ENCODE measurements at places on chromosomes 1 and 21.

GRCh38 chr1:165235155-165235776, 121.2 kb downstream of the LMX1A start:
- peak; percentile 93 for DNase-seq

GRCh38 chr1:24805534-24806301, 60.5 kb downstream of the CLIC4 start:
- DNase-seq: no peak

DNA sequence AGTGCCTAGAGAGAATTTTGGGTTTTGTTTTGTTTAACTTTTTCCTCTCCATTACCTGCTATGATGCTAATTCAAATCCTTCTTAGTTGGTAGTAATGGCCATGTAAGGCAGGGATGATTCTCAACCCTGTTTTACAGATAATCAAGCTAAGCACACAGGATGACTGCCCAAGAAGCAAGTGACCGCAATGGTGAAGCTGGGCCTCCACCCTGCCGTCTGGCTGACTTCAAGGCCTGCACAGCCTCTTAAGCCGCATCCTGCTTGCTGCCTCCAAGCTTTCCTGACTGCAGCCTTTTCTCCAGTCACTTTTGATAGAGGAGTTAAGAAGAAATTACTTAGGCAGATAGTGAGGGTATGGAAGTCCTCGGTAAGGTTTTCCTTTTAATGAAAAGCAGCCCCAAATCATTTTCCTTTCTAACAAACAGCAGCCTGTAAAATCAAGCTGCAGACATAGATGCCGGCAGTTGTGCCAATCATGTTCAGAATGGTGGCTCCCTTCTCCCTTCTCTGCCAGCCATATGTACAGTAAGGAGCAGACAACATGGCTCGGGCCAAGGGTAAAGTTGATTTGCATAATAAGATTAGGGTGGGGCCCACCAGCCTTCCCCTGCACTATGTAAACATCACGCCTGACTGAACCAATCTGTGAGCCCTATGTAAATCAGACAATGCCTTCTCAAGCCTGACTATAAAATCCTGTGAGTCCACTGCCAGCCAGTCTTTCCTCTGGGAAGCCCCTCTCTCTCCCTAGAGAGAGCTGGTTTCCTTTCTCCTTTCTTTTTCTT, 8.8 kb upstream of the CTBS start:
- DNase-seq: peak; percentile 85

DNA sequence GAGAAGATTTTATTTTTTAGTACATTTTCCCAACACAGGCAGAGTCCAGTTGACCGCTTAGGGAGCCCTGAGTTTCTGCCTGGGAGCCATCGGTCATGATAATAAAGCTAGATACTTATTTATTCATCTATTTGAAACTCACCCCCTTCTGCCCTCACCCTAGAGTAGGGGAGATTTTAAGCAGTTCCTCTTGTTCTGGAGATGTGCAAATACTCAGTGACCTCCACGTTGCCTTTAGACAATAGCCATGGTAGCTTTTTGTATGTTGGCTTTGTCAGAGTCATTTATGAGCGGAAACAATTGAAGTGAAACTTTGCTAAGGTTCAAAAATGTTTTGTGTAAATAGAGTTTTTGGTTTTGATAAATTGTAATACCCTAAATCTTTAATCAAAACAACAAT, 45.7 kb upstream of the PLPPR4 start:
- DNase-seq: no peak

DNA sequence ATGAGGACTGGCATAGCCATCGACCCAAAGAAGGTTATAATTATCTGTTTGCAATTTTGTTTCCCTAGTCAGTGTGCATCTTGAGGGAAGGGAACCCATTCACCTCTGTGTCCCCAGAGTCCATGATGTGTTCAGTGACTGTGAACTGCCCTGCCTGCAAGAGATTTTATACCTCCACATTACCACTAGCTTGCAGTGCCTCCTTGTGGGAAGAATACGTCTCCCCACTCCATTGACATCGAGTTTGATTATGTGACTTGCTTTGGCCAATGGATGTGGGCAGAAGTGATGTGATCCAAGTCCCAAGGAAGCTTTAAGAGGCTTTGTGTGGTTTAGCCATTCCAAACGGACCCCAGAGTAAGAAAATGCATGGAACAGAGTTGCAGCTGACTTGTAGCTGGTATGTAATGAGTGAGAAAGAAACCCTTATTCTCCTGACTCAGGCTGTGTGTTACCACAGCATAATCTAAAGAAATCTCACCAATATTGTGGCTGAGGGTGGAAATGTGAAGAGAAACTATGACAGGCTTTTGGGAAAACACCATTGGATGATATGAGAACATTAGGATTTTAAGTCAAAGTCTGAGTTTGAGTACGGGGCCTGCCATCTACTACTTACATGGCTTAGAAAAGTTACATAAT, 47.8 kb upstream of the NRDC start:
- DNase-seq: peak; percentile 61

DNA sequence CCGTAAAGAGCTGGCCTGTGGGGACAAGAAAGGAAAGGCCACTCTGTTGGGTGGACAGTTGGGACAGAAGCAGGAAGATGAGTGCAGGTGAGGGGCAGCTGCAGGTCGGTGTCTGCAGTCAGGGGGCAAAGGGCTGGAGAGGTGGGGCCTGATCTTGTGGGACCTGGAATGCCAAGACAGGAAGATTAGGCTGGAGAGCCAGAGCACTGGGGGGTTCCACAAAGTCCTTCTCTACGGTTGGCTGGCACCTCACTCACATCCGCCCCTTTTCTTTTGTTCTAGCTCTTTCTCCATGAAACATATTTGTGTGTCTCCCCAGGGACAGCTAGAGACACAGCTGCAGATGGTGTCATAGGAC, 404.1 kb downstream of the PTPRU start:
- no peak for DNase-seq

DNA sequence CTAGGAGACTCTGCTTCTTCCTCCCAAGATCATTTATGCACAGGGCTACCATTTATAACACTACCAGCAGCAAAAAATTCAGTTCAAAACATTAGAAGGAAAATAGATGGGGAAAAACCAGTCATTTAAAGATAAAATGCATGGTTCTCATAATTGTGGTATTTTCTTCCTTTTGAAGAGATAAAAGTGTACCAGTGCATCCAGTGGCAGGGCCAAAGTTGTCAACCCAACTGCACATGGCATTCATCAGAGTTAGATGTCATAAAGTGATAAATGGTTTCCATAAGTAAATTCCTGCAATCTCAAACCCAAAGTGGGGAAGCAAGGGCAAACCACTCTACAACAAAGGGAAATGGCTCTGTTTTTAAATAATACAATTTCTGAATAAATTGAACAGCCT, 119.1 kb upstream of the DMRTA2 start:
- no peak for DNase-seq

- DNase-seq: peak; percentile 67
Observed at GRCh38 chr1:115839029-115839678, 1.8 kb downstream of the NHLH2 start.

GRCh38 chr1:88472714-88473113, 211.4 kb upstream of the PKN2 start:
- DNase-seq: no peak

- no peak for DNase-seq
Observed at GRCh38 chr1:181514298-181515290, 31.3 kb downstream of the CACNA1E start.

DNA sequence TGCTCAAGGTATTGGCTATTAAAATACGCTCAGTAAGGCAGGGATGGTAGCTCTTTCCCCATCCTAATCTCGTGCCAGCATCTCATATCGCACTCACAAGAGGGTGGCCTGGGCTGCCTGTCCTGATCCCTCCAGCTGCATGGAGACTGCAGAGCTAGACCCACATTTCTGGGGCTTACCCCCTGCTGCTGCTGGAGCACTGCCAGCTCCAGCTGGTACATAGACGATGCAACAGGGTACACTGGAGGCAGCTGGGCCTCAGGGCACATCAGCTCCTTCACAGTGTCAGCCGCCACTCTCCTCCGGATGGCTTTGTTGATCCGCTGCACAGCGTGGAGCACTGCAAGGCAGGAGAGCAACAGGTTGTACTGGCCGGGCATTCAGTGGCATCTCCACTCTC, 16.0 kb downstream of the IQGAP3 start:
- no peak for DNase-seq

GRCh38 chr1:67339623-67340343, 32.1 kb downstream of the IL12RB2 start:
- no peak for DNase-seq

DNA sequence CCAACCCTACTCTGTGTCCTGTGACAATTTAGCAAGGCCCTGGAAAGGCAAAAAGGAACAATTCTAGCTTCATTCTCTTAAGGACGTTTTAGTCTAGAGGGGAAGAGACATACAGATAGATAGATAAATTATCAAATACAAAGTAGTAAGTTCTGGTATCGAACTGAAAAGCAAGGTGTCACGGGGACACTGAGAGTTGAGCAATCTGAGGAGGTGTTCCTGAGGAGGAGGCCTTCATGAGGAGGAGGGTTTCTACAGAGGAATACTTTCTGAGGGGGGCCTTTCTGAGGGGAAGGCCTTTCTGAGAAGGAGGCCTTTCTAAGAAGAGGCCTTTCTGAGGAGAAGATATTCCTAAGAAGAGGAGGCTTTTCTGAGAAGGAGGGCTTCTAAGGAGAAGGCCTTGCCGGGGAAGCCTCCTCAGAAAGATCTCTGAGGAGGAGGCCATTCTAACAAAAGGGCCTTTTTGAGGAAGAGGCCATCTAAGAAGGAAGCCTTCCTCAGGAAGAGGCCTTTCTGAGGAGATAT, 155.9 kb upstream of the COA6 start:
- no peak for DNase-seq

DNA sequence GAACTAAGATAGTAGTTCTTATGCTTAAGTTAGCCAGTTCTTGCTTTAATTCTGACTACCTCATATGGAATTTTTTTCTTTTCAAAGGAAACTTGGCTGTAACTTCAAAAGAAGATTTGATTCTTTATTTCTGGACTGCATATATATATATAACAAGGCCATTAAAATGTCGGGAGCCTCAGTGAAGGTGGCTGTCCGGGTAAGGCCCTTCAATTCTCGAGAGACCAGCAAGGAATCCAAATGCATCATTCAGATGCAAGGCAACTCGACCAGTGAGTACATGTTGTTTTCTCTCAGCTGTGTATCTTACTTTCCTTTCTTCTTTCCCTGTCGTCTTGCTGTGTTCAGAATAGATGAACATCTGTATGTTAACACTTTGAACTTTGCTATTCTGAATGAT, 21.8 kb downstream of the KIF1B start:
- DNase-seq: no peak

GRCh38 chr21:44294391-44295162, 5.3 kb upstream of the PFKL start:
- no peak for DNase-seq

DNA sequence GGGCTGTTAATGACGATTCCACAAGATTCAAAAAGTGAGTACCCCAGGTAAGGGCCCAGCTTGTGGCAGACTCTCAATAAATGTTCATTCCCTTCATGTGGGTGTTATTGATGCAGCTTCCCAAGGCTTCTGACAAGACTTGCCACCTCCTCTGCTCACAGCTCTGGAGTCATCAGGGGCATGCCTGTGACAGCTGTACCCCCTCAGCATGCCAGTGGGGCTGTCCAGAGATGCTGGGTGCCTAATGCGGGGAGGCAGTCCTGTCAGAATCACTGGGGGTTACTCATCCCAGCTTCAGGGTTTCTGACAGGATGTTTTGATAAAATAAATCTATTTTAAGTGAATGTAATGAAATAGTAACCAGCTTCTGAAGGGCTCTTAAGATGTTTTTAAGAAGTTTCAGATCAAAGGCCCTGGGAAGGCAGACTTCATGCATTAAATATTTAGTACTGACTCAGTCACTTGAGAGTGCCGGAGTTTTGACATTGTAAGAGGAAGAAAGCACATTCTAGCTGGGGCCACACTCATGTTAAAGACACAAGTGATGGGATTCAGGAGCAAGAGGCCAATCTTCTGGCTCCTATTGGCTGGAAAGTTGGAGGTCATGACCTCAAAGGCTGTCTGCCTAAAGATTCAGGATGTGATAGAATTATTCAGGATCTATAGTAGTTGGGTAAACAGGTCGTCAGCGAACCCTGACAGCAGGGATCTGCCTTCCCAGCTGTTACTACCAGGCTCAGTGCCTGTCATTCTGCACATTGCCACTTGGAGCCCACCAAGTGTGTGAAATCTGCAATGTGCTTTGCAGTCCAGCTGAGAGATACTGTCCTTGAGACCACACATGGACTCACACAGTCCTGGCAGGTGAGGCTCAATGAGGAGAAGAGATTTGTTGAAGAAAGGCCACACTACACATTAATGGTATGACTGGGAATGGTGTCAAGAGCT, 239.6 kb upstream of the BEND5 start:
- no peak for DNase-seq

DNA sequence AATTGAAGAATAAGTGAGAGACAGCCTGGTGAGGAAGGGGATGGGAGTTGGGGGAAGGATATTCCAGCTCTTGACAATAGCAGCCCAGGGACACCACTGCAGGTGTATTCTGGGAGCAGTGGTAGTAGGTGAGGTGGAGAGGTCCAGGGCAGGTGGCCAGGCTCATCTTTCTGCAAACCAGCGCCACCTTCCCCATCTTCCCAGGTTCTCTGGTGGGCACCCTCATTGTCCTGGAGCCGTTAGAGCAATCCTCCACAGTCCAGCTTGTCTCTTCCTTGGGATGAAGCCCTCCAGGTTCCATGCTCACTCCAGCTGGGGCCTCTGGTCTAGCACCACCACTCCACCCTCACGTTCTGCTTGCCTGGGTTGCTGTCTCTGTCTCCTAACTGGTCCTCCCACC, 97.0 kb downstream of the IER5 start:
- DNase-seq: no peak

GRCh38 chr1:181180407-181181031, 92.0 kb downstream of the IER5 start:
- peak; percentile 78 for DNase-seq
